GM23248 (cell line): ENCODE measurements at places on chromosomes 6 and 20. TPM values are rescaled to one million over a fixed set of nuclear protein-coding genes. Genes with fewer than 3 reads are reported as not detected.
A peak's percentile ranks its signal among the peaks of the same experiment; 100 is the strongest.

Gene ARFGEF3
- 0.11 and 0.13 TPM in 2 replicates for total RNA-seq

- DNase-seq = peak; percentile 54
These were observed 447.3 kb upstream of the GJE1 start for GRCh38 chr6:141685416-141685815.

- DNase-seq = peak; percentile 99
These were observed 839.4 kb downstream of the MAFB start for GRCh38 chr20:39849664-39850063.

Gene MTHFD1L
- total RNA-seq = 57.6 and 68.7 TPM in 2 replicates

DNA sequence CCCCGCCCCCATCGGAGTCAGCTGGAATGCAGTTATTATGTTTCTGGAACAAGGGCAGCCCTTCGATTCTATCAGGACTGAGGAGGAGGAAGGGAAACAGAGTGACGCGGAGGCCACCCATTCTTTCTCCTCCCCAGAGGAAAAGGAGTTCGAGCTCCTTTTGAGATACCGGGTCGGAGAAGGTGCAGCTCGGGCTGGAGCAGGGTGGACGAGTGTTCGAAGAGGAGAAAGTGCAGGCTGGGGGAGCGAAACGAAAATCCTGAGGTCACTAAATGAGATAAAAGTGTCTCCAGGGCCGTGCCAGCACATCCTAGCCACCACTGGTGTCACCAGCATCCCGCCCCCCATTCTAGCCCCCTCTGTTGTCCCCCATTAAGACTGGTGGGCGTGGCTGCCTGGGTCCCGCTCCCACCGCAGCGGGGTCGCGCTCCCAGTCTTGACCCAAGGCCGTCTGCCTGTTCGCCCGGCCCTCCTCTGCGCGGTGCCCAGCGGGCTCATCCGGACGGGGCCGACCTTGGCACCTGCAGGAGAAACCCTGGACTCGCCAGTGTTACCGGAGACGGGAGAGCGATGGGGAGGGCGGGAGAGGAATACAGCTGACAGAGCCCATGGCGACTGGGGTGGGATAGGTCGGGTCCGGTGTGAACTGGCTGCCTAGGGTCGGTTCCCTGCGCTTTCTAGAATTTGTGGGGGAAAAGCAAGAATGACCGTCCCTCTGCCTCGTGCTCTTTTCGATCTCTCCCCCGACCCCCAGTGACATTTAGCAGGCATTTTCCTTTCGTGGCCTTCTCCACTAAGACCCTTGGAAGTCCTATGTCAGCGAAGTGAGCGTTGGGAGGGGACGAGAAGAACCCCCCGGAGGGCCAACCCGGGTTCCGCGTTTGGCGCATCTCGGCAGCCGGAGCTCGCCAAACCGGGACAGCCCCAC is 16.2 kb downstream of the FOXA2 start:
- DNase-seq = no peak

GRCh38 chr20:53829724-53830521 is 236.3 kb upstream of the ZNF217 start:
- peak; percentile 65 for DNase-seq

DNA sequence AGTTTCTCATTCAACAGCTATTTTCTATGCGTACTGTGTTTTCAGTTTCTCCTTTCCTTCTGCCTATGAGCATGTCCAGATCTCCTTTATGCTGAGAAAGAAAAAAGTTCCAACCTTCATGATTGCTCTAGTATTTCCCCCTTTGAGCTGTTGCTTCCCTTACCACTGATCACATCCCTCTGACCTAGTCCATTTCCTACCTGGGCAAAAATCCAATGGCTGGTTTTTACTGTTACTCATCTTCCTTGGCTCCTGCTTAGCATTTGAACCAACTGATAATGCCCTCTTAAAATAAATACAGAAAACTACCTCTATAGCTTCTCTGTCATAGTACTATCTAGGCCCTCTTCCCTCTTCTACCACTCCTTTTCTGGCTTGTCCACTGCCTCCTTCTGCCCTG is 6.0 kb downstream of the RFX6 start:
- peak; percentile 30 for DNase-seq

Gene WFDC5
- total RNA-seq = not detected in 2 replicates

Gene PKHD1
- total RNA-seq = not detected in 2 replicates

DNA sequence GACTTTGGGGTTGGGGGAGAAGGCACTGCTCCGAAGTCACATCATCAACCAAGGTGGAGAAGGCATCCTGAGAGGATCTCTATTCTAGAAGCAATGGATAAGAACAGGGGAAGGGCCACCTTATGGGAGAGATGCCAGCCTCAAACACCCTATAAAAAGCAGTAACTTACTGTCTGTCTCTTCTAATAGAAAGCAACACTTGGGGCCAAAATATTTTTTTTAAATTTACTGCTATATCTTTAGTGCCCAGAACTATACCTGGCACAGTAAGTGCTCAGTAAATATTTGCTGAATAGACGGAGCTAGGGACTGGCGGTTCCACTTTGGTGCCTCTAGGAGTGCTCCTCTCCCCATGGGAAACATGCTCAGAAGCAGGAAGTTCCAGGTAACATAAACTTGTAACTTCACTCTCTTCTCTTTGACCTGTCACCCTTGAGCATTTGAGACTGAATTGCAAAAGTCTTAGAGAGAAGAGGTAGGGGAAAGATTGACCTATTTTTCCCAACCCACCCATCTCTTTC is 807 bp upstream of the OTOR start:
- DNase-seq = no peak

GRCh38 chr6:53707108-53707897 is 41.7 kb upstream of the KLHL31 start:
- no peak for DNase-seq

Gene EBF4
- 0.76 TPM in 1 of 2 replicates, not detected in the other for total RNA-seq

DNA sequence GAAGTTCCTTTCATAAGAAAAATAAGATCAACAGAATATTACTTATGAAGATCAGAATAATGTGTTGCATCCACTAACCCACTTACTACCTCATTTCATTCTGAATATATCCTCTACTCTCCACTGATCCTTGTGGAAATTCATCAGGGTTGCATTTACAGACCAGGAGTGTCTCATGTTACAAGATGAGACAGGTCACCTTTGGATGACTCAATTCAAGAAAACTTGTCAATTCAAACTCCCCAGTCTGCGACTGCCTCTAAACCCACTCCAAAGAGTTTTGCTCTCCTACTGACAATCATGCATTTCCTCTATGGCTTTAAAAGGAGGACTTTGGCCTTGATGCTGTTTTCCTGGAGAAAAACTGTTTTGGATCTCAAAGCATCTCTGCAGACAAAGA is 68.4 kb downstream of the ID4 start:
- DNase-seq = no peak

- DNase-seq = peak; percentile 69
These were observed 356.9 kb upstream of the MARCKS start for GRCh38 chr6:113500221-113500620.

DNA sequence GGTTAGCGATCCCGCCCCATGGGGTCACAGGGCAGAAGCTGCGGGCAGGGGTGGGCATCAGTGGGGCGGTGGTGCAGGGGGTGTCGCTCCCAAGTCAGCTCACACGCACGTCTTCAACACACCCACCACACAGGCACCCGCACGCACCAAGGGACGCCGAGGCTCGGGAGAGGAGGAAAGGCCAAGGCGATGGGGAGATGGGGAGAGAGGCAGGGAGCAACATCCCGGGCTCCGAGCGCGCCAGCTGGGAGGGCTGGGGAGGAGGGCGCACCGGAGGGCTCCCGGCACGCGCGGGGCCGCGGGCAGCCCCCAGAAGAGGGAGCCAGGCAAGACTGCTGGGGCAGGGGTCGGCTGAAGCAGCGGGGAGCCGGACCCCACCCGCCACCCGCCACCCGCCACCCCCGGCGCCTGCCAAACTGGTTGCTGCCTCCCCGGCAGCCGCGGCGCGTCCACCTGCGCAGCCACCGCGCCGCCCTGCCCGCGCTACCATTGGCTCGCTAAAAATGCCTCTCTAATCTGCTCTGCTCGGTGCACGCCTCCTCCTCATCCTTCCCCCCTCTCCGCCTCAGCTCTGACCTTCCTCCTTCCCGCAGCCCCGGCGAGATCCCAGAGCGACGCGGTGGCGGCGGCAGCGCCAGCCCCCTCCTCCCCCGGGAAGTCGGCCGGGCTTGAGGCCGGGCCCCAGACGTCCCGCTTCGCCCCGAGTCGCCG is at the start of gene PACSIN1:
Gene PACSIN1, plus strand, starts transcription at position 546 of the 711 bp plus-strand sequence. CDS start 60,230 bp downstream, outside the sequence.
- DNase-seq = peak; percentile 27

Gene ME1
- 1.5 and 4.0 TPM in 2 replicates for total RNA-seq

Gene NR2E1
- not detected in 2 replicates for total RNA-seq

GRCh38 chr6:166351715-166352285 is 9.5 kb upstream of the SFT2D1 start:
- no peak for DNase-seq

DNA sequence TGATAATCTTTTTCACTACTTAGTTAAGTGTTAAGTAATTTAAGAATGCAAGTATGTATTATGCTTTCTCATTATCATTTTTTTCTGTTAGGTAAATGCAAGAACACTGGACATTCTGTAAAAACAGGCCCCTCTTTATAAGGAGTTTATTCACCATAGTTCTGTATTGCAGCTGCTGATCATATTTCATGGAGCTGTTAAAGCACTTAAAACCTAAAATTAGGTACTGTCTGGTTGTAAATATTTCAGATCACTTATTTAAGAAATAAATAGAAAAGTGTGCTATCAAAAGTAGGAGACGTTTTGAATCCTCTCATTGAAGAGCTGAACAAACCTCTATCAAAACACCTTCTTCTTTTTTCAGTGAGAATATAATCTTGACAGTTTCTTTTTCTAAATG is 3.9 kb downstream of the EYA4 start:
- DNase-seq = no peak

- DNase-seq = no peak
These were observed 184.4 kb downstream of the PTPRK start for GRCh38 chr6:128335963-128336362.

DNA sequence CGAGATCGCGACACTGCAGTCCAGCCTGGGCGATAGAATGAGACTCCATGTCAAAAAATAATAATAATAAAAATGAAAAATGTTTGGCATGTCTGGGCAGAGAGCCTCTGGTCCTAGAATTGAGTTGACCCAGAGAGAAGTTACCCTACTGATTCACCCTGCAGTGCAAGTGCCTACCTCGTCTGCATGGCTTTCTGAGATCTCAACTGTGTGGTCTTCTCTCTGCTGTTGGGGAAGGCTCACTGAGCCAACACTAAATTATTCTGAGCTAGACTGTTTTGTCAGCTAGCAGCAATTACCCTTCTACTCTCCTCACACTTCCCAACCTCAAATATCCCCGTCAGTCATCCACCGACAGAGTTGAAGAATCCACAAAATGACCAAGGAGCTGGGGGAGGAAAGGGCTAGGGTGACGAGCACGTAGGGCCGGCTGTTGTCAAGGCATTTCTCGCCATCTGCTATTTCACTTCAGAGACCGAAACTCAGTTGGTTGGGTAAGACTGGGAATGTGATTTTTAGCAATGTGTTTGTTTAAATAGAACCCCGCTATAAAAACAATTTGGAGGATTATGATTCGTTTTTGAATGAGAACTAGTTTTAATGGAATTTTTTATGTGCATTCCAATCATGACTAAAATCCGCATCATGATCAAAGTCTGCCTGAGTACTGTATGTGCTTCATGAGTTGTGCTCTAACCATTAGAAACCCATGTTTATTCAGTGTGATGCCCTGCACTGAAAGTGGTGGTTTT is 9.4 kb downstream of the MAS1 start:
- DNase-seq = peak; percentile 81

Gene PLTP
- 14.5 and 22.6 TPM in 2 replicates for total RNA-seq

DNA sequence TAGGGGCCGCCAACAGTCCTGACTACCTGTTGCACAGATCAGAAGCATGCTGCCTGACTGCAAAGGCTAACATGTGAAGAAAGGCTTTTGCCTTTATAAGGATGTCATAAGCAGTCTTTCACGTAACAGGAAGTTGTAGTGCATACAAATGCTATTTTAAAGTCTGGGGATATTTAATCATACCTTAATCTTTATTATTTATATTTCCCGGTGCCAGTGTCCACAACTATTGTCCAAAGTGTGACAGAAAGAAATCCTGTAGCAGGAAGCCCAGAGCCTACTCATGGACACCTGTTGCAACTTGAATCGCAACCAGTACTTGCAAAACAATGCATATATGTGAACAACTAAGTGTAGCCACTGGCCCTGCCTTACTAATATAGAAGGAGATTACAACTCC is 235.8 kb downstream of the ALDH8A1 start:
- DNase-seq = no peak

- no peak for DNase-seq
These were observed 7.8 kb upstream of the BPIFB1 start for GRCh38 chr20:33275215-33275614.
